ENCODE measurements at places on chromosomes 2 and 18.

- no peak for DNase-seq
These were observed 49.4 kb downstream of the NCKAP5 start for GRCh38 chr2:133518700-133519344.

DNA sequence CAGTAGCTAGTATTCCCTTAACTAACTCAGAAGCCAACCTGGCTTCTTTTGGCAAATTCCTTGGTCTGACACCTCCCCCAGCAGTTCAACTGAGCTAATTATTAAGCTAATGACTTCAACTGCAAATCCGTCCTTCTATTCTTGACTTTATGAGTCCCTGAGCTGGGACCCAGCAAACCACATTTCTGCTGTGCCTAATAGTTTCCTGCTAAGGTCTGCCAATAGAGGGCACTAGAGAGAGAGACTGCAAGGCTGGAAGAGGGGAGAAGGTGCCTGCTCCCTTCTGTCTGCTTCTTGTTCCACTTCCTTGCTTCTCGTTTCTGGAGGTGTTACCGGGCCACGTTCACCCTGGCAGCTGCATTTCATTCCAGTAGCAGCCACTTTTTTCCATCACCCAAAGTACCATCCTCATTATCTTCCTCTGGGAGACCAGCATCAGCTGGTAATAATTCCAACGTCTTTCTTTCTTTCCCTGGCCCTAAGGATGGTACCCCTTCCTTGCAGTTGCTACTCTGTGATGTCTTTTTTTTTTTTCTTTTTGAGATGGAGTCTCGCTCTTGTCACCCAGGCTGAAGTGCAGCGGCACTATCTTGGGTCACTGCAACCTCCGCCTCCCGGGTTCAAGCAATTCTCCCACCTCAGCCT, 352.0 kb downstream of the TNS1 start:
- DNase-seq: peak; percentile 28

DNA sequence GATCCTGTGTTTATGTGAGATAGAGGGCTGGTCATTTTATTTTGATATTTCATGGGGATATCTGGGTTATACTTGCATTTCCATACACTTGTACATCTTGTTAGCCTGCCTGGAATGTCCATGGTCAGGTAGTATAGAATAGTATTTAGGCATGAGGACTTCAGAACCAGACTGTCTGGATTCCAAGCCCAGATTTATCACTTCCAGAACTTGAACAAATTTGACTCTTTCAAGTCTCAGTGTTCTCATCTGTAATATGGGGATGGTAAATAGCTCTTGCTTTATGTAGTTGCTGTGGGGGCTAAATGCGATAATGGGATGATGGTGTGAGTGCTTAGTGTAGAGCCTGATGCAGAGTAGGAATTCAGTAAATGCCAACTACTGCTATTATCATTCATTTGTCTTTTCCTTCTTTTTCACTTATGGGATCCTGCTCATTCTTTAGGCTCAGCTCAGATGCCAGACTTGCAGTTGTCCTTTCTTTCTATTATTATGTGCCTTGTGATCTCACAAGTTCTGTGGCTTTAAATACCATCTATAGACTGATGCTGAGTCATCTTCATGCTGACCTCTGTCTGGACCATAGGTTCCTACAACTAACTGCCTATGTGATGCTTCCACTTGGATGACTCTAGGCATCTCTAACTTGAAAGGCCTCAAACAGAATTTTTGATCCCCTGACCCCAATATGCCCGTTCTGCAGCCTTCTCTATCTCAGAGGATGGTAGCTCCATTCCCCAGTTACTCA, 67.4 kb downstream of the POLE4 start:
- DNase-seq: no peak

DNA sequence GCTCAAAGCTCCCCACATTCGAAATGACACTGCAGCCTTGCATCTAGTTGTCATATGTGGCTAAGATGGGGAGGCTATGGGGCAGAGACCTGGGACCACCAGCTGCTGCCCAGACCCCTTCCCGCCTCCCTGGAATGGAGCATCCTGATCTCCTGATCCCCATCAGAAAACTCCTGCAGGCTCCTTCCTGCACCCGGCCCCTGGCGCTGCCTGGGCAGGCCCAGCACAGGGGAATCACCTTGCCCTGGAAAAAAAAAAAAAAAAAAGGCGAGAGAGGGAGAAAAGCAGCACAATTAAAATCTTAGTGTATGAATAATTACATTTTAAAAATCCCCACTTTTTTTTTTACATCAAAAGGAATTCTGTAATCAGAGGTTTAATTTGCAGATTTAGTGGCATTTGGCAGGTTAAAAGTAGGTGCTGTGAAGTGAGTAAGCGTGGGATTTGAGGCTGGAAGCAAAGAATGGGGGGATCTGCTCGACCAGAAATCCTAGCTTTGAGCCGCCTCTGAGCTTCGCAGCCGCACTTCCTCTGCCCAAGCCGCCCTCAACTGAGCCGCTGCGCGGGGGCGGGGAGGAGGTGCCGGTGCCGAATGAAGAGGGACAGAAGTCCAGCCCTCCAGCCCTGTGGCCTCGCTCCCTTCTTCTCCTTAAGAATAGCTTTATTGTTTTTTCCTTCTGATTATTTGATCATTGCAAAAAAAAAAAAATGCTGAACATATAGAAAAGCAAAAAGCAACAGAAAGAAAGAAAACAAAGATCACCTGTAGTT, 30.0 kb downstream of the THNSL2 start:
- no peak for DNase-seq

DNA sequence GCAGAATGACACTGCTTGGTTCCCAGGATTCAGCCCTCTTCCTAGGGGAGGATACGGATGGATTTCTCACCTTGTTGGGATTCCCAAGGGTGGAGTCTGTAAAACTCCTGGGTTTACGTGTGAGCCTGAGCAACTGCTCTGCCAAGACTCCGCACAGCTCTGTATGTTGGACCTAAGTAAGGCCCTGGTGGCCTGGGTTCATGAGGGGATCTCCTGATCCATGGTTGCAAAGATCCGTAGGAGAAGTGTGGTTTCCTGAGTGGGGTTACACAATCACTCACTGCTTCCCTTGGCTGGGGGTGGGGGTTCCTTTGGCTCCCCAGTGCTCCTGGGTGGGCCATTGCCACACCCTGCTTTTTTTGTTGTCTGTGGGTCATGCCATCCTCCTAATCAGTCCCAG, 37.7 kb downstream of the ANKRD12 start:
- no peak for DNase-seq

Measured in NCI-H526 treated with DMSO at 0.1 percent for 48 hours (cell line).